Osteoblast (primary cell): ENCODE measurements at places on chromosomes 4 and X.

- H3K27ac ChIP-seq = no peak overlapping the region
- DNase-seq = no peak
- H3K27me3 ChIP-seq = no peaks in the 10 kb centered on the region
- no peak overlapping the region for H3K4me3 ChIP-seq
- no peaks in the 10 kb centered on the region for H3K36me3 ChIP-seq
These were observed 119.9 kb downstream of the FBXW7 start for GRCh38 chr4:152415980-152416379.

DNA sequence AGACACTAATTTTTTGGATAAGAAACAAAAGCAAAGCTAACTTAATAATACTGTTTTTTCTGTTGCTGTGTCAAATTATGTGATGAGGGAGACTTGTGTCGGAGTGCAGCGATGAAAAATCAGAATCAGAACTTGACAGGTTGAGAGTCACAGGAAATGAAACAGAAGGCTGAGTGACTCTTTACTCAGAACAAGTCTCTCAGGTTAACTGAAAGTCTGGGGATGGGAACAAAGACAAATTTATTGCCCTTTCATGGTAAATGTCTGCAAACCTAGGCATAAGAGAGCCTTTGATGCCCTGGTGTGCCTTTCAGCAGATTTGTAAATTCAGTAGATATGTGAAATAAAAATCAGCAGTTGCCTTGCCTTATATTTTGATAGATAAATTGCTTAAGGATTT, 96.0 kb downstream of the ADGRL3 start:
- H3K4me3 ChIP-seq = no peak overlapping the region
- no peaks in the 10 kb centered on the region for H3K4me1 ChIP-seq
- H3K27ac ChIP-seq = no peak overlapping the region
- H3K27me3 ChIP-seq = no peaks in the 10 kb centered on the region

- H3K4me1 ChIP-seq = no peaks in the 10 kb centered on the region
- H3K36me3 ChIP-seq = no peaks in the 10 kb centered on the region
- no peak for DNase-seq
- H3K27ac ChIP-seq = no peak overlapping the region
- H3K4me3 ChIP-seq = no peak overlapping the region
These were observed 377.2 kb upstream of the FTHL17 start for GRCh38 chrX:31449081-31449480.

DNA sequence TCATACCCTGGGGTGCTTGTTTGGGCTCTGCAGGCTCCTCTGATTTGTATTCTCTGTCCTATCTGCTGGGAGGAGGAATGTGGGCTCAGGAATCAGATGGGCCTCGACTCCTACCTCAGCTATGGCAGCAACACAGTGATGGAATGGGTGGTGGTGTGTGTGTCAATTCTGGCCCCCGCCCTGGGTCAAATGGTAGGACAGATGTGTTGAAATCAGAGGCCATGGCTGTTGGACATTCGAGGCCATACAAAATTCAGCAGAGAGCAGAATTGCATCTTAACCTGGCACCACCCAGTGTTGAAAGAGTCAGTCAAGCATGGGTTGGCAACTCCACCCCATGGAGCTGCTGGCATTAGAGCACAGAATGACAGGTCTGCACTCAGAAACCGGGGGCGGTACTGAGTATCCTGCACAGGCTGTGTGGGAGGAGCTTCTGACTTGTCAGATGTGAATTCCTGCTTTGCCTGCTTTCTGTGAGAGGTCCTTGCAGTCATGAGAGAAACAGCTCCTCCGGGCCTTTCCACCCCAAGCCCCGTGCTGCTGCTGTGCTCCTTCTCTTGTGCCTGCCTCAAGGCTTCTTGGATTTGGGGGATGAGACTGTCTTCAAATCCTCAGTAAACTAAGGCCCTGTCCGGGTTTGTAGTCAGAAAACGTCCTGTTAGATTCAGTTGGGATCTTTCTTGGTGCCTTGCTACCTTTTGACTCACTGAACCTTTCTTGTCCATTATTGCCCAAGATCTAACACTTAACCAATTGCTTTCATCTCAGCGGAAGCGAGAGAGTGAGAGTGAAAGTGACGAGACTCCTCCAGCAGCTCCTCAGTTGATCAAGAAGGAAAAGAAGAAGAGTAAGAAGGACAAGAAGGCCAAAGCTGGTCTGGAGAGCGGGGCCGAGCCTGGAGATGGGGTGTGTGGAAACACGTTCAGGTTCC, 13.0 kb downstream of the DKC1 start:
- DNase-seq = peak; percentile 89
- no peak overlapping the region for H3K4me3 ChIP-seq
- H3K4me1 ChIP-seq = peaks cover 16% of the 10 kb centered on the region
- H3K36me3 ChIP-seq = peaks cover 48% of the 10 kb centered on the region

- no peaks in the 10 kb centered on the region for H3K36me3 ChIP-seq
- no peaks in the 10 kb centered on the region for H3K4me1 ChIP-seq
- H3K4me3 ChIP-seq = no peak overlapping the region
- H3K27me3 ChIP-seq = no peaks in the 10 kb centered on the region
These were observed 37.2 kb upstream of the CPEB2 start for GRCh38 chr4:14965071-14965470.

GRCh38 chrX:11533199-11533651, 132.5 kb downstream of the ARHGAP6 start:
- no peak overlapping the region for H3K27ac ChIP-seq
- DNase-seq = peak; percentile 30
- H3K4me3 ChIP-seq = no peak overlapping the region

GRCh38 chr4:76716020-76716419, 181.9 kb downstream of the SOWAHB start:
- H3K27ac ChIP-seq = no peak overlapping the region
- H3K36me3 ChIP-seq = peaks cover 8% of the 10 kb centered on the region
- H3K27me3 ChIP-seq = no peaks in the 10 kb centered on the region
- no peak overlapping the region for H3K4me3 ChIP-seq
- H3K4me1 ChIP-seq = no peaks in the 10 kb centered on the region
- no peak for DNase-seq
